NCI-H1105 treated with DMSO at 0.1 percent for 48 hours (cell line): ENCODE measurements at places on chromosomes 3 and 15.

GRCh38 chr15:50879016-50879617 lies 29.4 kb upstream of the AP4E1 start:
- no peak for DNase-seq

DNA sequence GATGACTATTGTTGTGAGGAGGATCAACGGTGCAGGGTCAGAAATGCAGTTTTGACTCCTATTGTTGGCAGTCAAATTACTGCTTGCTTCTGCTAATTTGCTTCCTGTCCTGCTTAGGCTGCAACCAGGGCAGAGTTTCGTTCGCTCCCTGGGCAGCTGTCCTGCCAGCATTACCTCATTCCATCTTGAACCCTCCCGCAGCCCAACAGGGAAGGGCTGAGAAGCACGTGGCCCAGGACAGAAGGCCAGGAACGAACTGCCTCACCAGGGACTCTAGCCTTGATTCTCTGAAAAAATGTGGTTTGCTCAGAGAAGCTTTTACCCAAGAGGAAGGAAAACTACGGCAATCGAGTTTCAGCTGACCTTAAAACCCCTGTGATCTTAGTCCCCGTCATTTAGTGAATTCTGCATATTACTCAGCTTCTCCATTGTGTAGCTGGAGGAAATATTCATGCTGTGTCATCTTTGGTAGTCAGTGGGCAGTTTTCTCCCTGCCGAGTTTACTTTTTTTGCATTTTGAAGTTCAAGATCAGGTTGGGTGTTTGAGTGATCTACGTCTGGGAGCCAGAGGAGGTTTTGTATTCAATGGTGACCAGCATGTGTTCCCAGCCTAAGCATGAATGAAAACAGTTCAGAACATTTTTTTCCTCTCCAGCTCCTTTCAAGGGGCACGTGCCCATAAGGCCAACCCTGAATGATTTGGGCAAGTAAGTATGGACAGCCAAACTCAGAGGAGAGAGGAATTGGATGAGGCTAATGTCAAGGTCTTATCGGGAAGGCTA lies 23.0 kb downstream of the TLNRD1 start:
- DNase-seq, result no peak

DNA sequence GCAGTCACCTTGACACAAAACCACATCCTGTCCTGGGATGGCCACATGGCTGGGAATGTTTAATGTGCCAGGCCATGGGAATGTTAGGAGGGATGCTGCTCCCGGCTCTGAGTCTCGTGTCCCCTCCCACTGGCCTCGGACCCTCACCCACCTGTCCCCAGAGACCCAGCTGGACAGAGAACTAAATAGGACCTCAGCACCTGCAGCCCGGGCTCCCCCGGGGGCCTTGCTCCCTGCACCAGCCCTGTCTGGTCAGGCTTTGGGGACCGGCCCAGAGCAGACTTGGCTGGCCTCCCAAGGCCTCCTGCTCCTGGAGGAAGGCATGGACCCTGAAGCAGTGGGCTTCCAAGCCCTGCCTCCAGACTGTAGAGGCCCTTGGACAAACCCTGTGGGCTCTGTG lies 100.0 kb upstream of the IQSEC1 start:
- DNase-seq, result no peak

- no peak for DNase-seq
Measured at GRCh38 chr15:85120351-85121113, 138.9 kb downstream of the PDE8A start.

GRCh38 chr15:67290319-67290718 lies 35.7 kb downstream of the IQCH start:
- DNase-seq, result no peak

GRCh38 chr3:55488398-55489055 lies 1.4 kb upstream of the WNT5A start:
- DNase-seq, result peak; percentile 13

GRCh38 chr3:102099913-102100312 lies 250.6 kb downstream of the NFKBIZ start:
- DNase-seq, result no peak

- DNase-seq, result no peak
Measured at GRCh38 chr15:99165956-99166689, 61.2 kb downstream of the SYNM start.

DNA sequence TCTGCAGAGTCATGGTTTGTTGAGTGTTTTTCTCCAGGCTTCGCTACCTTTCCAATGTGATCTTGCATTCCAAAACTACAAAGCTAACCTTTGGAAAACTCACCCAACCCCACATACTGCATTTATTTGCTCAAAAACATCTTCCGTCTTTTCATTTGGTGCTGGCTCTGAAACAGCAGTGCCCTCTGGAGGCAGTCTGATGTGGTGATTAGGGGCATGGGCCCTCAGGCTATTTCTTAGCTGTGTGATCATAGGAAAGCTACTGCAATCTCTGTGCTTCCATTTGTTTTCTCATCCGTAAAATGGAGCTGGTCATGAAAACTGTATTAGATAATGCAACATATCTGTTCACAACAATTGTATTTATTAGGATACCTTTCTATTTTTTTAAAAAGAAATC lies 47.0 kb downstream of the MTHFS start:
- peak; percentile 5 for DNase-seq

GRCh38 chr3:47010910-47011309 lies 31.4 kb downstream of the NBEAL2 start:
- DNase-seq, result no peak

- DNase-seq, result peak; percentile 51
Measured at GRCh38 chr3:40179016-40179415, 130.5 kb upstream of the EIF1B start.

DNA sequence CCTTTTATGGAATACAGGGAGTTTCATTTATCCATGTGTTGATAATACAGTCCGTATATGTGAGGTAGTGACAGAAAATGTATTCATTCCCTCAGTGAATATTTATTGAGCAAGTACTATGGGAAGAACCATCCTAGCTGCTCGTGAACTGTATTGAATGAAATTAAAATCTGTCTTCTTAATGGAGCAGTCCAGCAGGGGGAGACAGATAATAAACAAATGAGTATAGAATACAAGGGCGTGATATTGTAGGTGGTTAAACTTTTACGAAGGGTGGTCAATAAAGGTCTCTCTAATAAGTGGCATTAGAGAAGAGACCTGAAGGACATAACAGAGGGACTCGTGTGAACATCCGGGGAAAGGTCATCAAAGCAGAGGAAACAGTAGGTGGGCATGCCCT lies 62.7 kb upstream of the OSTN start:
- DNase-seq, result no peak

DNA sequence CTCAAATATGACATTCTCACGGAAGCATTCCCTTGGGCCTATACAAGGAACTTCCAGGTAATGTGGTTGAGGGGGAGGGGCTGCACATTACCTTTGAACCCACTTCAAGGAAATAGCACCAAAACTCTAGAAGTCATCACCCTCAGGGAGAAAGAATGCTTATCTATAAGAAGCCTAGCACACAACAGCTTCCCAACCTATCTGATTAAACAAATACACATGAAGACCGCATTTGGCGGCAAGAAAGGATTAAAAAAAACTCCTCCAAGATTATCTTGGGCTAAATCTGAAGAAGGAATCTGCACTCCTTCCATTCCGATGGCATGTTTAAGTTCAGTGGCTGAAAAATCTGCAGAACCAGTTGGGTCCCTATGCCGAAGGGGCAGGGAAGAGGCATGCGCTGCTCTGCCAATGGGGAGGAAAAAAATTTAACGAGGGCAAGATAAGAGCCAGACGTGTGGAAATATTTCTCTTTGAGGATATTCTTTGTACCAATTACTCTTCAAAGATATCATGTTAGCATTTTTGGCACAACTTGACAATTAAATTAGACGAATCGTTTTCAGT lies 82.0 kb upstream of the WNT5A start:
- DNase-seq, result no peak

- no peak for DNase-seq
Measured at GRCh38 chr3:44969828-44970179, 6.2 kb downstream of the ZDHHC3 start.

DNA sequence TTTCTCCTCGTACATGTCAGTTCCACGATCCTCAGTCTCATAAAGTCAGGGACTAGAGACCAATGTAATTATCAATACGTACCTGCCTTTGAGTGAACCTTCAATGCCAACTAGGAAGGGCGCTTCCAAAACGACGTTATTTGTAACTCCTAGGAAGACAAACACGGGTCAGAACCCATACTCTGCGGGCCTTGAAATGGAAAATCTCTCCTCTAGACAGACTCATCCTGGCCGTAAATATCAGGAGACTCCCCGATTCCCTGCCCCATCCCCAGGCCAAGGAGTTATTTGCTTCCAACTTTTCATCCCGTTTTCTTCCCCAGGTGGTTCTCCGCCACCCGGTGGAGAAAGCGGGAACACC lies 578 bp downstream of the OIP5 start:
- peak; percentile 49 for DNase-seq

GRCh38 chr15:70854666-70854976 lies 664 bp upstream of the LARP6 start:
- no peak for DNase-seq

GRCh38 chr3:112360561-112360960 lies 27.6 kb downstream of the CD200 start:
- no peak for DNase-seq

GRCh38 chr15:70742928-70743327 lies 20.4 kb downstream of the UACA start:
- no peak for DNase-seq

DNA sequence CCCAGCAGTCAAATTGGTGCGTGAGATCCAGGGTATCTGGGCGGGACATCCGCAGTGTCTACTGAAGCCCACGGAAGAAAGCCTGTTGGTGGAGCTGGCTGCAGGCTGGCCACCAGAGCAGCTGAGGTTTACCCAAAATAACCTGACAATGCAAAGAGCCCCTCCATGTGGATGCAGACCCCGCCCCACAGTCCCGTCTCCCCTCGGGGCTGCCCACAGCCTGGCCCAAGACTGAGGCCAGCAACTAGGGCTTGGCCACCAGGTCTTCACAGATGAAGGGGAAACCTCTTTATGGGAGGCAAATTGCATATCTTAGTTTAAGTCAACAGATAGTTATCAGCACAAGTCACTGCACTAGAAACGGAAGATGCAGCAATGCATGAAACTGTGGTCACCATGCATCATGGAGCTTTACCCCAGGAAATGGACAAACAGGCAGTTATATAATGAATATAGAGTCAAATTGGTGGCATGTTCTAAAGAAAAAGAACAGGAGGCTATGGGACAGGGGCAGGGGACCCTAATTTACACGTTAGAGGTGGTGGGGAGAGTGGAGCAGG lies 86.3 kb downstream of the ARNT2 start:
- DNase-seq, result no peak

- DNase-seq, result no peak
Measured at GRCh38 chr15:61517776-61518175, 288.7 kb upstream of the RORA start.

GRCh38 chr3:13344663-13345062 lies 75.5 kb downstream of the NUP210 start:
- no peak for DNase-seq

DNA sequence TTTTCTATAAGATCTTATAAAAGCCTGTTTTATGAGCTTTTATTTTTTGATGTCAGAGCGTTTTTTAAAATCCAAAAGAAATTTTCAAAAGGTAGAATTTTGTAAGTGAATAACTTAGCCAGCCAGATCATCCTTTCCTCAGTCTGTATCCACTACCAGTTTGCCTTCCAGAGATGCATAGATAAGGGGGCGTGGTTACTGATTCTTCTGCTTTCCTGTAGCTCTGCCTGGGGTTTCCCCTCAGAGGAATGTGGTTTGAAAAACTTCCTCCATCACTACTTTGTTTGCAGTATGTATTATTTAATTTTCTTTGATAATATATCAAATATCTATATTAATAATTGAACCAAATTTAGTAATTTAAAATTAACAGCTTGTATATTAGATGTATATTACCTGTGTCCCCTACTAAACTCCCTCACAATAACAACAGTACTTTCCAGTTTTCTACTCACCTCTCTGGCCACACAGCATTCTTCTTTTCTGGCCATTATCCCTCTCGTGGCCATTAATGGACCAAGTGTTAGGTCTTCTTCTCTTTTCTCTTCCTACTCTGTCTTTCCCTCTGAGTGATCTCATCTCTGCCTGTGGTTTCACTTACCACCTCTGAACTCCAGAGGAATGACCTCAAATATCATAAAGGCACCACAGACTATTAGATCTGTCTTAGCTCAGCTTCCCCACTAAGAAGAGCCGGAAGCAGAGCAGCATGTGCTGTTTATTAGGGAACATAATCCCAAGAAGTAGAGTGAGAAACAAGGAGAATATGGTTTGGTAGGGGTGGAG lies 239.7 kb downstream of the UBE2E2 start:
- DNase-seq, result no peak

GRCh38 chr3:65685621-65686235 lies 353.0 kb downstream of the MAGI1 start:
- DNase-seq, result peak; percentile 17

- no peak for DNase-seq
Measured at GRCh38 chr15:47570881-47571640, 146.2 kb upstream of the SEMA6D start.

- no peak for DNase-seq
Measured at GRCh38 chr15:68371851-68372250, 60.1 kb downstream of the ITGA11 start.

DNA sequence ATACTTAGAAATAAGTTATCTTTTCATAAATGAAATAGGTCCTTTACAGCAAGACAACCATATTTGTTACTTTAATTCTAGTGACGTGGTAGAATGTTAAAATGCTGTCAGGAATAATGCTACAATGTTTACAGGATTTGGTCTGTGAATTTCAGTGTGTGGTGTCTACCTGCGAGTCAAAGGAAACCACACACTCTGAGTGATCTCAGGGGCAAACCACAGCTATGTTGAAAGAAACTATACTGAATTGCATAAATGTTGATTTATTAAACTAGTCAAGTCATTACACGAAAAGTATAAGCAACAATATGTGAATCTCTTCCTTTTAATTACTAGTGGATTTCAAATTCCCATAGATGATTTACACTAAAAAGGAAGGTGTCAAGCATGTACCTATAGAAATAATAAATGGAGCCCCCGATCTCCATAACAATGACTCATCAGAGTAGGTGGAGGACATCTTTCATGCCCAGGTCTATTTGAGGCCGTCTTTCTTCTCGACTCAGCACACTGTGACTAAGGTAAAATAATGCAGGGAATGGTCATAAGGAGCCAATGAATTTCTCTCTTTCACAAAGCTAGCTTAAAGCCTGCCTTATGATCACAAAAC lies 463.0 kb downstream of the ERC2 start:
- DNase-seq, result no peak

GRCh38 chr15:90071220-90071807 lies 31.0 kb downstream of the IDH2 start:
- DNase-seq, result peak; percentile 45

- DNase-seq, result no peak
Measured at GRCh38 chr3:20724241-20724640, 538.2 kb upstream of the SGO1 start.

DNA sequence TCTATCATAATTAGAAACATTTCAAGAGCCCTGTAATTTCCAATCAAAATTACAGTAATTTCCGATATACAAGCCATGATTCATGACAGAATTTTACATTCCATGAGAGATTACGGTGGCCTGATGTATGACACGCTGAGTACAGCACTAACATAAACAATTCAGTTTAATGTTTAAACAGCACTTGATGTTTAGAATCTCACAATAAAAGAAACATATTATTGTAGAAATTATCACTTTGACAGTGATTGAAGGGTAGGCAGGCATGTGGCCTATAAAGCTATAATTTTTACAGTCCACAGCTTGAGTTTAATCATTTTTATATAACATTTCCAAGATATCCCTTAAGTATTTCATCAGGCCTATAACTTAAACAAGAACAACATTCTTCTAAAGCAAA lies 48.5 kb downstream of the SATB1 start:
- no peak for DNase-seq

GRCh38 chr3:149767720-149768119 lies 15.4 kb upstream of the COMMD2 start:
- no peak for DNase-seq
